Psoas muscle (tissue), 8 donors: ENCODE measurements at places on chromosomes 12 and 14.

DNA sequence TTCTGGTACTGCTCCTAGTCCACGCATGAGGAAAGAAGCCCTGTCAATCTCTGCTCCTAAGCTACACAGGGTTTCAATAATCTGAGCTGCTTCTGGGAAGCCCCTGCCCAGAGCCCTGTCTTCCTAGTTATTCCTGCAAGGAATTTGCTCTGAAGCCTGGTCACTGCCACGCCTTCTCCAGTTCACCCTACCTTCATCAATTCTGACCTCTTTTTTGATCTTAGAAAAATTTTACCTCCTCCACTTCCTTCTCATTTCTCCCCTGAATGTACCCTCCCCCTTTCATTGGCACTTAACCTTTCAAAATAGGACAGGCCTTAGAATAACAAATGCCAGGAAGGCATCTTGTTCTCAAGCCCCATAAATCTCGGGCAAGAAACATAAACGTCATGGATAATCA, 14.9 kb upstream of the LRRK2 start:
- DNase-seq, result no peak

DNA sequence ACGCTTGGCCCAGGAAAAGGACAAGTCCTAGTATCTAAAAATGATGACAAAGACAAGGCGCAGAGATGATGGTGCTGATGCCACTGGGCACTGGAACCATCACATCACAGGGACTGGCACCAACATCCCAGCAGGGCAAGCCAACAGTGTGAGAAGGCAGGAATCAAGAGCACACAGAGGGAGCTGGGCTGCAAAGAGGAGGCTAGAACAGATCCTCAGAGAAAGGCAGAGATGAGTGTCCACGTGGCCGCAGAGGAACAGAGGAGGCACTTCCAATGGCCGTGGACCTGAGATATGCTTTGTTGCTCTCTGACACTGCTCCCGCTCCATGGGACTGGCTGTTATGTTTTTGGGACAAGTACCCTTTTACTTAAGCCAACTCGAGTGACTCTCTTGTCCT, 17.9 kb downstream of the FOXN3 start:
- DNase-seq, result no peak

DNA sequence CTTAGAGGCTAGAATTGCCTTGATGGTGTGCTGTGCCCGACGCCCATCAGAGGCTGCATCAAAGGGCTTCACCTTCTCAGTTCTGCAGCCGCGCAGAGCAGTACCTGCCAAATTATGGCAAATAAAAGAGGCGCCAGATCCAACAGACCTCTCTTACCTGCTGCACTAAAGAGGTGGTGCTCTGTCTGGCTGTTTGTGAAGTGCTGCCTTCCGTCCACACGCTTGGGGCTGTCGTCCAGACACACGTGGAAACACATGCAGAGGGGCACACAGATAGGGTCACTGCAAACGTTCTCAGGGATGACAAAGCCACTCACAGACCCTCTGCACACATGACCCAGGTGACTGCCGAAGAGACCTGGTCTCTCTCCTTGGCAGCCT, 617.5 kb downstream of the VRK1 start:
- no peak for DNase-seq

GRCh38 chr12:4505376-4505986, 33.2 kb upstream of the RAD51AP1 start:
- no peak for DNase-seq

DNA sequence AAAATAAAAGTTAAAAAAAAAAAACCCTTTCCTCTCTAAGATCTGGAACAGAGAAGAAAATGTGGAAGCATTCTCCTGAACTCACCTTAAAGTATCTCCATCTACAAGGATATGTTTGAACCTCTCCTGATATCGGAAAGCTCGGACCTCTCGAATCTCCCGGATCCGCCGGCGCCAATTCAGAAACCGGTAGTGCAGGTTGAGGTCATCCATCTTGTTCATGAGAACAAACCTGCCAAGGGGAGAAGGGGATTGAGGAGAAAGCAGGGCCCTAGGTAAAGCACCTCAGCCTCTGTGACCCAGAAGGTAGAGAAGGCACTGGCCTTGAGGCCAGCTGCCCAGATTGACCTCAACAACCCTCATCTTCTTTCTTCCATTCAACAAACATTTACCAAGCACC, 2.2 kb downstream of the SPRYD3 start:
- no peak for DNase-seq

- no peak for DNase-seq
Observed at GRCh38 chr12:88549929-88550328, 30.3 kb downstream of the KITLG start.

- no peak for DNase-seq
Observed at GRCh38 chr12:32482226-32482625, 82.9 kb downstream of the FGD4 start.

GRCh38 chr14:60249321-60250256, 568 bp downstream of the PPM1A start:
- DNase-seq, result peak; percentile 88

GRCh38 chr12:24723759-24724158, 225.1 kb downstream of the BCAT1 start:
- DNase-seq, result no peak

GRCh38 chr12:100058482-100059029, 73.8 kb upstream of the ANKS1B start:
- no peak for DNase-seq

DNA sequence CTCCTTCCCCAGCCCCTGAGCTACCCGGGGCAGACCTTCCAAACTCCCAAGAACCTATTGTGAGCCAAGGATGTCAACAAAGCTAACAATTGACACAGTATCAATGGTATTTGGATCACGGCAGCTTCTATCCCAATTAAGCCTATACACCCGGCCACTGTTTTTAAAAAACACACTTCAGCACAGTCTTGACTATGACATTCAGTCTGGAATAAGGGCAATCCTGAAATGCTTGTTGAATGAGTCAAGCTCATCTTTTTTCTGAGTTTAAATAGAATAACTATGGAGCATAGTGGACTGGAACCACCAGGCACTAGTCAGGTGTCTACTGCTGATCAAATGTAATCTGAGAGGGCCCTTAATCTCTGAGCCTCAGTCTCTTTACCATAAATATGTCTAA, 5.7 kb downstream of the DENND5B start:
- no peak for DNase-seq

DNA sequence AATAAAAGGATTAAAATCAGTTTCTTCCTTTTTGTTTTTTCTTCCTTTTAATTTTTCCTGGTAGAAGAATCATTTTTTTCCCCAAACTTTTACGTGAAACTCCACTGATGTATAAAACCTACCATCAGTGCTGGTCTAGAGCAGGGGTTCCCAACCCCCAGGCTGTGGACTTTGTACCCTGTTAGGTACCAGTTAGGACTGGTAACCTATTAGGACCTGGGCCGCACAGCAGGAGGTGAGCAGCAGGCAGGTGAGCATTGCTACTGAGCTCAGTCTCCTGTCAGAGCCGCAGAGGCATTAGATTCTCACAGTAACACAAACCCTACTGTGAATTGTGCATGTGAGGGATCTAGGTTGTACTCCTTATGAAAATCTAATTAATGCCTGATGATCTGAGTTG, 10.1 kb downstream of the SMCO2 start:
- DNase-seq, result no peak
